ENCODE measurements at places on chromosomes 4 and X.

- no peak for DNase-seq
Measured at GRCh38 chr4:152258804-152259708, 276.8 kb downstream of the FBXW7 start.

DNA sequence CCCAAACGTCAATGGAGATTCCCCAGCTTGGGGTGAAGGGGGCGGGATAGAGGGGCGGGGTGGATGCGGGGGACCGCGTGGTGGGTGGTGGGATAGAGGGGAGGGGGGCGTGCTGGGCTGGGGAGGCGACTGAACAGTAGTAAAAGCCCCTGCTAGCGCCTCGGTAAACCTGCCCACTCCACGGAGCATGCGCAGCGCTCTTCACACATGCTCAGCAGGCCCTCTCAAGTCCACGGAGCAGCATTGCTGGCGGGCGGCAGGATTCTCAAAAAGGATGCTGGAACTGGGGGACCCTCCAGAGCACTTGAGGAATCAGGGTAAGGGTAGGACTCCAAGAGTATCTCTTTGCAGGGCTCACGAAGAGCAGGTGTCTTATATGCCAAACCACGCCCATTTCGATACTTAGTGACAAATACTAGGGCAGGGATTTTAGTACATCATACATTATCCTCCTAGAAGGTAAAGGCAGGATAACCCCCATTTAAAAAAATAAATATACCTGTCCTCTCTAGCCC, 378 bp upstream of the RPS6KA6 start:
- DNase-seq = no peak

DNA sequence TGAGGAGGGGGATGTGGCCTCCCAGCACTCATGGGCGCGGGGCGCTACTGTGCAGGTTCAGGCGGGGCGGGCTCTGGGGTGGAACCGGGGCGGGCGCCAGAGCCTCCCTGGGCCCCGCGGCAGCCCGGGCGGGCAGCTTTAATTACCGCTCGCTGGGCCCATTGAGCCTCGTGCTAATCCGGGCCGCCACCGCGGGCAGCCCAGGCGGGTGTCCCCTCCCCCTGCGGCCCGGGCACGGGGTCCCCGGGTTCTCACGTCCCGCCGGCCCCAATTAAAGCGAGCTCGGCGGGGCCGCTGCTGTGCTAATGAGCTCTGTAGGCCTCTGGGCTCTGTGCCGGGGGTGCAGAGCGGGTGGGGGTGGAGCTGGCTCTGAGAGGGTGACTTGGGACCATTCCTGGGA, 22.8 kb upstream of the FGFR3 start:
- DNase-seq = no peak

- DNase-seq = no peak
Measured at GRCh38 chr4:3368334-3368733, 73.4 kb upstream of the HGFAC start.

DNA sequence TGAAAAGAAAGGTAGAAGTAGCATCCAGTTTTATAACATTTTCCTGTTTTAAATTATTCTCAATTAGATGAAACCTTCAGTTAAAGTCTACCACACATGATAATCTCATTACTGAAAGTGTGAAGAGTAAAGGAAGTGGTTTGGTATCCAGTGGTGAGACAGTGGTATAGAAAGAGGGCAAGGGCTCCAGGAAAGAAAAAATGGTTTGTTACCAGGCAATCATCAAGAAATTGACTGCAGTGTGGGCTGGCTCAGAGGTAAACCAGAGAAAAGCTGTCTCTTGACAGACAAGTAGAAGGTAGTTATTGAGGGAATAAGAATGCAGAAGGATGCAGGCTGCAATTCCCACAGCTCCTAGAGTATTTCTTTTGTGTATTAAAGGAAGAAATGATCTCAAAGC, 406.2 kb downstream of the TLL1 start:
- no peak for DNase-seq

DNA sequence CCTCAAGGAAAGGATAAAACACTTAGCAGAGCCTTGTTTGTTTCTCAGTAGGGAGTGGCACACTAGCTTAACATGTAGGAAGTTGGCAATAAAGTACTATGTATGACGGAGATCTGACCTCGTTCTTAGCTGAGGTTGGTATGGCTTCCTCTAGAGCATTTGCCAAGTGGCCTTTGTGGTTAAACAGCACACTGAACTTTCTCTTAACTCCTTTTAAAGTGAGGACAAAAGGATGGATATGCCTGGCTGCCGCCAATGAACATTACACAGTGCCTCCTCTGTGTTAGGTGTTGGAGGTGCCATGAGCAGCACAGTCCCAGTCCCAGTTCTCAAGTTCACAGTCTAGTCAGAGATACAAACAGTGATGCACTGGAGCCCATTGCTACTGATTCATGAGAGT, 54.4 kb downstream of the VGLL1 start:
- DNase-seq = peak; percentile 11

DNA sequence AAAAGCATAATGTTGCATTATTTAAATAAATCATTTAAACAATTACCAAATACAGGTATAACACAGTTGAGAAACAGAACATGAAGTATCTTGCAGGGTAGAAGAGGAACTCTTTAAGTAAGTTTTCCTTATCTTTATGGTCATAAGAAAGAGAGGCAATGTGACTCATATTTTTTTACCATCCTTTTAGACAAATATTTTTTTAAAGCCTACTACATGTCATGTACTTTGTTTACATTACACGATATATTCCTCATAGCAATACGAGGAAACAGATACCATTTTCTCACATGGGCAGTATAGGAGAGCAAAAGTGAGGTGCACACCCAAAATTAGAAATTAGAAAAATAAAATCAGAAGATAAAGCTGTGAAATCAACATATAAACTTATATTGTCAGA, 49.3 kb upstream of the EPHA5 start:
- no peak for DNase-seq

GRCh38 chrX:154396973-154397887, 947 bp upstream of the RPL10 start:
- peak; percentile 59 for DNase-seq

GRCh38 chrX:96684339-96685209, at the start of gene DIAPH2:
Gene DIAPH2 (plus strand): TSS chrX:96684842.
- peak; percentile 78 for DNase-seq

DNA sequence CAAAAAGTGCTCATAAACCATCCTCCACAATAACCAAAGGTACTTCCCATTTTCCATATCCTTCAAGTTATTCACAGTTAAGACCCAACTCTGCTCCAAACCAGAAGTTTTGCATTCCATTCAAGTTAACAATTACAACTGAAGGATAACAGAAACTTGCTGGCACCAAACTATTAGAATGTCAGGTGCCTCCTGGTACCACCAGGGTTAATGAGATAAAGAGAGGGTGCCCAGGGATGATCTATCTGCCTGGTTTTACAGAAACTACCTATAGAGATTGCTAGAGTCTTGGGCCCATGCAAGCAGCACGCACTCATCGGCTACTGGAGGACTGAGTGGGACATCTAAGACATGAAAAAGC, 114.6 kb downstream of the RBM47 start:
- no peak for DNase-seq

- no peak for DNase-seq
Measured at GRCh38 chr4:68399306-68399705, 48.0 kb upstream of the TMPRSS11E start.

- no peak for DNase-seq
Measured at GRCh38 chr4:80097400-80098177, 24.6 kb upstream of the ANTXR2 start.

- no peak for DNase-seq
Measured at GRCh38 chrX:33589316-33589715, 378.0 kb upstream of the DMD start.

- DNase-seq = no peak
Measured at GRCh38 chr4:48109413-48110263, 24.4 kb downstream of the TXK start.

DNA sequence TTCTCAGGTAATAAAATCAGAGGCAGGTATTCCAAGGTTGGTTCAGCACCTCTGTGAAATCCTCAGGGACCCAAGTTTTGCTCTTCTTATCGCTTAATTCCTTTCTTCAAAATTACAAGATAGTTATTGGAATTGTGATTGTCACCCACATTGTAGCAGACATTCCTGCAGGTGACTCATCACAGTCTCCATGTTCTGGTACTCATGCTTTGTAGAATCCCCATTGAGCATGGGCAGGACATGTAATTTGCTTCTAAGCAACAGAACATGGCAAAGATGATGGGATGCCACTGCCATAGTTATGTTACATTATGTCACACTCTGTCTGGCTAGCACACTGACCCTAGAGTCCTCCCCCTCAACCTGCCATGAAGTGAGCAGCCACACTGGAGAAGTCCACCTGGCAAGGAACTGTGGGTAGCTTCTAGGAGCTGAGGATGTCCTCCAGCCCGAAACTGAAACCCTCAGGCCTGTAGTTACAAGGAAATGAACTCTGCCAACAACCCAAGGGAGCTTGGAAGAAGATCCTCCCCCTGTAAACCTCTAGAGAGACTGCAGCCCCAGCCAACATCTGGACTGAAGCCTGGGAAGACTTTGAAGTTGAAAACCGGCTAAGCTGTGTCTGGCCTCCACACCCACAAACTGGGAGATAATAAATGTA, 58.3 kb upstream of the GUCY1A1 start:
- DNase-seq = no peak

DNA sequence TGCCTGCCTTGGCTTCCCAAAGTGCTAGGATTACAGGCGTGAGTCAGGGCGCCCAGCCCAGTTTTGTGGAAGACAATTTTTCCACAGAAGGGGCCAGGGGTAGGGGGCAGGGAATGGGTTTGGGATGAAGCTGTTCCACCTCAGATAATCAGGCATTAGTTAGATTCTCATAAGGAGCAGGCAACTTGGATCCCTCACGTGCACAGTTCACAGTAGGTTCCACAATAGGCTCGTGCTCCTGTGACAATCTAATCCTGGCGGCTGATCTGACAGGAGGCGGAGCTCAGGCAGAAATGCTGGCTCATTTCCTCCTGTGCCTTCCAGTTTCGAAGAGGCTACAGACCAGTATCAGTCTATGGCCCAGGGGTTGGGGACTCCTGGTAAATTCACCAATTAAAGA, 491.6 kb upstream of the AADAT start:
- no peak for DNase-seq

DNA sequence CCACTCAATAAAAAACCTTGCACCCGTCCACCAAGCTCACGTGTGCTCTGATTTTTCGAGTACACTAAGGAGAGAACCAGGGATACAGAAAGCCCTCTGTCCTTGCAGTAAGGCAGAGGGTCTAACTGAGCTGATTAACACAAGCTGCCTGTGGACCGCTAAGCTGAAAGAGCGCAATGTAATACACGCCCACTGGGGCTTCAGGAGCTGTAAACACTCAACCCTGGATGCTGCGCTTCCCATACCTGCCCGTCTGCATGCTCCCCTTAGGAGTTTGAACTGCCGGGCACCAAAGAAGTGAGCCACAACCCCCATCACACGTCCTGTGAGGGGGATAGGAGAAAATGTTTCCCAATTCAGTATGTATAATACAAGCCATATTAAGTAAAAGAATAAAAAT, 664.8 kb downstream of the PCDH18 start:
- no peak for DNase-seq

GRCh38 chrX:40318801-40319200, 221.0 kb upstream of the BCOR start:
- DNase-seq = no peak

DNA sequence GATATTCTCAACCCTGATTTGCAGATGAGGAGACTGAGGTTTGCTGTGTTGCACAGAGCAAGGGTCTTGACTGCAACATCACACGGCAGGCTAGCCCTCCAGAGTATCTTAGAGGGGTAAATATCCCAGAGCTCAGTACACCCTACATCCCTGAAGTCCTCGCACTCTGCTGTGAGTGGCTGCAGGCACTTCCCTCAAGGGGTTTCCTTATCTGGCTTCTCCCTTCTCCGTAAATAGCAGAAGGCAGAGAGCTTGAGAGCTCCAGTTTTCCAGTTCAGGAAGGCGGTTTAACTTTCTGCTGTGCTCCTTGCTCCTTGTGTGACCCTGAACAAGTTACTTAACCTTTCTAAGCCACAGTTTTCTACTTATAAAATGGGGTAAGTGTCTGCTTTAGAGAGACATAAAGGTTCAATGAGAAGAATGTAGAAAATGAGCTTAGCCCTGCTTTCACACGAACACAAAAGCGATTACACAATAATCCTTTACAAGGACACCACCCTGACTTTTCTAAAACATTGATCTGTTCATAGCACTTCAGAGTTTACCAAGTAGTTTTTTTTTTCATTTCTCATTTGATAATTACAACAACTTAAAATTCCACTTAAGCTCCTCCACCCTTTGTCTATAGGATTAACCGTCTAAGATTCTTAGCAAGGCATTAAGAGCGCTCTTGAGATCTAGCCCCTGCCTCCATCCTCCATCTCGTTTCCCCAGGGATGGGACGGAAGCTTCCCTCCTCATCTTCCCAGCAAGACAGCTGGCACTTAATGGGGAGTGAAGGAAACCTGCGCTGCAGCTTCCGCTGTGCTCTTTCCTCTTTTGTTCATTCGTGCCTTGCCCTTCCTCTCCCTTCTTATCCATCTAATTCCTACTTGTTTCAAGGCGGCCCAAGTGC, 68.4 kb downstream of the TAPT1 start:
- no peak for DNase-seq
